ENCODE measurements at places on chromosomes 1 and 21.

GRCh38 chr1:57881639-57882038 is 457.8 kb upstream of the DAB1 start:
- no peak for DNase-seq

- DNase-seq, result no peak
These were observed 274.6 kb upstream of the ESRRG start for GRCh38 chr1:216997831-216998230.

DNA sequence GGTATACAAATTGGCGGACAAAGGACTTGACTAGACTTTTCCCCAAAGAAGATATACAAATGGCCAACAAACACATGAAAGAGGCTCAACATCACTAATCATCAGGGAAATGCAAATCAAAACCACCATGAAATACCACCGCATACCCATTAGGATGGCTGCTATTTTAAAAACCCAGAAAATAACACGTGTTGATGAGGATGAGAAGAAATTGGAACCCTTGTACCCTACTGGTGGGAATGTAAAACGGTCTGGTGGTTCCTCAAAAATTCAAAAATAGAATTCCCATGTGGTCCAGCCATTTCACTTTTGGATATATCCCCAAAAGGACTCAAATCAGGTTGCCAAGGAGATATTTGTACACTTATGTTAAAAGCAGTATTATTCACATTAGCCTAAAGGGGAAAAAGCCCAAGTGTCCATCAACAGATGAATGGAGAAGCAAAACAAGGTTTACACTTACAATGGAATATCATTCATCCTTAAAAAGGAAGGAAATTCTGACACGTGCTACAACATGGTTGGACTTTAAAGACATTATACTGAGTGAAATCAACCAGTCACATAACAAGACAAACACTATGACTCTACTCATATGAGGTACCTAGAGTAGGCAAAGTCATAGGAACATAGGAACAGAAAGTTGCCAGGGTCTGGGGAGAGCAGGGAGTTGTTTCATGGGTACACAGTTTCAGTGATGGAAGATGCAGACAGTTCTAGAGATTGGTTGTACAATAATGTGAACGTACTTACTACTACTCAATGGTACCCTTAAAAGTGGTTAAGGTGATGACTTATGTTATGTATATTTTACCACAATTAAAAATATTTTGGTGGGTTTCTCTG is 17.0 kb downstream of the CD34 start:
- DNase-seq, result no peak

- DNase-seq, result no peak
These were observed 21.0 kb downstream of the HSPA13 start for GRCh38 chr21:14361958-14362357.

- DNase-seq, result no peak
These were observed 449.9 kb downstream of the NUF2 start for GRCh38 chr1:163771637-163772036.

- no peak for DNase-seq
These were observed 20.6 kb downstream of the SLC2A1 start for GRCh38 chr1:42937836-42938644.

GRCh38 chr1:183234660-183235476 is 48.8 kb downstream of the LAMC2 start:
- DNase-seq, result no peak

DNA sequence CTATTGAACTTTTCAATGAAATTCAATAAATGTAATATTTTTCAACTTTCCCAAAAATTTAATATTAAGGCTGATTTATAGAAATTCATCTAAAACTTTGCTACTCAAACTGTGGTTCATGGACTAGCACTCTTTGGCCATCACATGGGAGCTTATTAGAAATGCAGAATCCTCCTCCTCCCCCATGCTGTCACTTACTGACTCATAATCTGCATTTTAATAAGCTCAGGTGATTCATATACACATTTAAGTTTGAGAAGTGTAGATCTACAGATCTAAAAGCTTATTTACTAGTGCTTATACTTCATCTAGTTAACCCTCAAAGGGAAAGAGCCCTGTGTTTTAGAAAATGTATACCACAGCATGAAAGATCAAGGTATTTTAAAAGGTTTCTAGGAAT is 84.3 kb downstream of the HS2ST1 start:
- no peak for DNase-seq

GRCh38 chr1:64172458-64172983 is 30.9 kb upstream of the UBE2U start:
- DNase-seq, result no peak

DNA sequence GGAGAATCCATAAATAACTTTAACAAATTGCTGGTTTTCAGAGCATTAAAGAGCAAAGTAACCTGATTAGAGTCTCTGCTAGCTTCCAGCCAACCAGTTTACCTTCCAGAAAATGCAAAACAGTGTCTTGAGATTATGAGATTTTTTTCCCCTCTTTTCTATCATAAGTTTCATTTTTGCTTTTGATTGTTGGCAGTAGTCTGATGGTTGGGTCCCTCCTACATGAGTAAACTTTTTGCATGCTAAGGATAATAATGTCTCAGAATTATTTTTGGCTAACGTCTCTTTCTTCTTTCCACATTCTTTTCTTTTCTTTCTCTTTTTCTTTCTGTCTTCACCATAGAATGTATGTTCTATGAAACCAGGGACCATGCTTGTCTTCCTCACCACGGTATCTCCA is 6.3 kb upstream of the ADAMTS5 start:
- DNase-seq, result no peak

- DNase-seq, result peak; percentile 61
These were observed 1.3 kb upstream of the IL19 start for GRCh38 chr1:206769304-206769731.

DNA sequence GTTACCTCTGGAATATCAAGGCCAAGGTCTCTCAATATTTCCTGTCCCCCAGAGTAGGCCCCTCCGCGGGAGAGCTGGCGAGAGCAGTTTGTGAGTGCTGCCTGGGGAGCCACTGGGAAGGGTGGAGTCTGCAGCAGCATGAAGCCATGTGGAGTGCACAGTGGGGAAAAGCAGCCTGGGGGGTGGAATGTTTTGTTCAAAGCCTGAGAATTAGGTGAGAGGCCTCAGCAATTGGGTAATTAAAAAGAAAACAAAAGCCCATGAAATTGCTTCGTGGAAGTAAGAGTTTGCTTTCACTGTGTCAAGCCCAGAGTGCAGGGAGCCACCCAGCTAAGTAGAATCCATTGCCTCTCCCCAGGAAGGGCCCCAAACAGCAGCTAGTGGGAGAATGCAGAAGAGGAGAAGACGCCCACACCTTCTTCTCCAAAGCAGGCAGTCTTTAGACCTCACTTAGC is 30.2 kb upstream of the DISC1 start:
- DNase-seq, result no peak

DNA sequence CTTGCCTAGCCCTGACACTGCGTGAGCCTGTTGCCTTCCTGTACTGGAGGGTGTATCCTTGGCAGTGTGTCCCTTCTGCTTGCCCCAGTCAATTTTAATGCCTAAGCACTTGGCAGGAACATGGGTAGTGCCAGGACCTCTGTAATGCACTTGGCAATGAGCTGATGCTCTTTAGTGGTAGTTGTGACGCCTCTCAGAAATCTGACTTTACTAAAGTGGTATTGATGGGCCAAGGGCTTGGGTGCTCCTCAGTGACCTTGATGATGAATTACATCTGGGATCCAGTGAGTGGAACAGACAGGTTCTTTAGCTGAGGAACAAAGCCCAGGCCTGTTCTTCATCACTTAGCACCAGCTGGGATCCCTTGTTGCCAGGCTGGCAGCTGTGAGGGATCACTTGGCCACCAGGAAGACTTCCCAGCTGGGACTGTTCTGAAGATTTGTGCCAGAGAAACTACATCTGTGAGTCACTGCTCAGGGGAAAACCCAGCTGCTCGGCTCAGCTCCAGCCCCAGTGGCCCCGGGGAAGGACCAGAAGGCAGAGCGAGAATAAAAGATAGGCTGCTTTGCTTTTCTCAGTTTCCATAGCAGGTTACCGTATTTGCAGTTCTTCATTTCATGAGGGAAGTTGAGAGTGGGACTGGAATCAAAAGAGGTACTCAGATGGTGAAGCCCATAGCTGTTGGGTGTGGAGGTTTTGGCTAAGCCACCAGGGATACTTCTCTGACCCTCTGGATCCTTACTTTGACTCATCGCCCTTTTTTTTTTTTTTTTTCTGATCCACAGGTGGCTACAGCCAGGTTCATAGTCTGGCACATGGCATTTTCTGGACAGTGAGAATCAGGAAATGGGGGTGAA is 28.5 kb upstream of the KCNA2 start:
- peak; percentile 85 for DNase-seq

GRCh38 chr1:209417761-209418160 is 165.8 kb upstream of the CAMK1G start:
- no peak for DNase-seq

DNA sequence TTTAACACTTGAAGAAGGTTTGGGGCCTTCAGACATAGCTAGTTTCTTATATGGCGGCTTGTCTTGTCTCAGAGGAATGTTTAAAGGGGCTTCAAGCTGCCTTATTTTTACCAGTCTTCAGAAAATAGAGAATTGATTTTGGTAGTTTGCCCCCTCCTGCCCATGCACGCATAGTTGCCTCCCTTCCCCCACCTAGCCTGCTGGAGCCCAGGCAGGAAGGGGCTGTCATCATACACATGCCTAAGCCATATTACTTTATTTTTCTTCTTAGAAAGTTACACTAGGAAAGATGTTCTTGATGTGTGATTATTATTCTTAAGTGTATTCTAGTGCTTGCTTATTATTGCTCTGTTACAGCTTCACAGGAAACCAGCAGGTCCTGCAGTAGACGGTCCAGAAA is 18.3 kb downstream of the PBX1 start:
- DNase-seq, result no peak

GRCh38 chr1:23514111-23514679 is 16.8 kb downstream of the E2F2 start:
- DNase-seq, result no peak

DNA sequence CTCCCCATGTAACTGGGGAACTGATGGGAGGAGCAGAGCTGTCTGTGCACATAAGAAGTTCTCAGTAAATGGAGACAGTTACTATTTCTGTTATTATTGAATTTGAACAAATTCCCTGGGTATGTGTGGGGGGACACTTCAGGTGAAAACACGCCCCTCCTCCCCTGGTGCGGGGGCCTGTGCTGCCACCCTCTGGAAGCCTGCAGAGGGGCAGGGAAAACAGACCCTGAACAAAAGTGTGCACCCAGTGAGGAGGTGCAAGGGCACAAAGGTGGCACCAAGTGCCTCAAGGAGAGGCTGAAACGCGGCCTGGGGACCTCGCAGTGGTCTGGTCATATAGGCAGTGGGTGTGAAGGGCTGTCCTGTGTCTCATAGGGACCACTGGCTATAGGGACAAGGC is 18.2 kb upstream of the NADK start:
- no peak for DNase-seq

DNA sequence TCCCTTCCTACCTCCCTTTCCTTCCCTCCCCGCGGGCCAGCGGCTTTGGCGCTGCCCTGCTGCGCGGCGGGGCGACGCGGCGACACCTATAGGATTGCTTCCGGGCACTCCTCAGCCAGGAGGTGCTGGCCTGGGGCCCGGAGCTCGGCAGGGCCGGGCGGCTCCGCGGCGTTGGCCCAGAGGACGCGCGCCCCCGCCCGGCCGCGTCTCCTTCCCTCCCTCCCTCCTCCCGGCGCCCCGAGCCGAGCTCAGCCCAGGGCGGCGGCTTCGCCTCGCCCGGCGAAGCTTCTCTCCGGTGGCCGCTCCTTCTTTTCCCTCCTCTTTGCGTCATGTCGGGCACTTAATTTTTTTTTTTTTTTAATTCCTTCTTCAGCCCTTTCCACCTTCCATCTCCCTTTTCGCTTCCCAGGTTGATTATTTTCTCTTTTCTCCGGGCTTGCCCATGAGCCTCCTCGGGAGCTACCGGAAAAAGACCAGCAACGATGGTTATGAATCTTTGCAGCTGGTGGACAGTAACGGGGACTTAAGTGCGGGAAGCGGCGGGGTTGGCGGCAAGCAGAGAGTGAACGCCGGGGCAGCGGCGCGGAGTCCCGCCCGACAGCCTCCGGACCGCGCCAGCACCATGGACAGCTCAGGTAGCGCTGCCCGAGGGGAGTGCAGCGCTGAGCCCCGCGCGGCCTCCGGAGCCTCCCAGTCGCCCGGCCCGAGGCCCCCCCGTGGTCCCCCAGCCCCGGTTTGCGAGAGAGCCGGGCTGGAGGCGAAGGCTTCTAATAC is at the start of gene DNAJC6:
Gene DNAJC6, plus strand, starts transcription at position 240 of the 774 bp plus-strand sequence. Its CDS starts 203 bp downstream, at position 443.
- peak; percentile 64 for DNase-seq

DNA sequence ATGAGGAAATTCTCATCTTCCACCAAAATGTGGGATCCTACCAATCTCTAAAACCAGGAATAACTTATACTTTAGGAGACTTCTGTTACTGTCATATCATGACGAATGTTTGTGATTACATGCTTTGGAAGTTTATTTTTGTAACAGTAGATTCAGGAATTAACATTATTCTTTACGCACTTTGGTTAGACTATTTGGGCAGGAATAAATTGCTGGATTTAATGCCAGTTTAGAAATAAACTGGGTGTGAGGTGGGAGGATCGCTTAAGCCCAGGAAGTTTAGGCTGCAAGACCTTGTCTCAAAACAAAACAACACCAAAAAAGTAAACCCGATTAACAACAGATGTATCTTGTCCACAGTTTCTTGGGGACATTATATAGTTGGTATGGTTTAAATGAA is 52.1 kb downstream of the MIGA1 start:
- DNase-seq, result no peak

DNA sequence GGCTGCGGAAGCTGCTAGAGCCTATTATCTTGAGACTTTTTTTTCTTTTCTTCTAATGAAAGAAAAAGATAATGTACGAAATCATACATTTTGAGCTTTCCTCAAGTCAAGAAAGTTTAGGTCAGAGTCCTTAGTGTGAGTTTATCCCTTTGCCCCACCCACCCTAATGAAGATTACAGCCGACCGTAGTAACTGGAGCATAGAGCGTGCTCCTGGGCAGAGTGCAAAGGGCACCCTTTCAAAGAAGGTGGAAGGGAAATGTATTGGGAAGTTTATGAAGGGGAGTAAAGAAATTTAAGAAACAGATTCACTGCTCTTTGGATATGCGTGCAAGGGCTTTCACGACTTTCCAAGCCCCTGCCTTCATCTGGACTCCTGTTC is 17.2 kb downstream of the GNG12 start:
- DNase-seq, result no peak

- peak; percentile 53 for DNase-seq
These were observed 86.2 kb downstream of the SLC66A1 start for GRCh38 chr1:19398309-19398760.

DNA sequence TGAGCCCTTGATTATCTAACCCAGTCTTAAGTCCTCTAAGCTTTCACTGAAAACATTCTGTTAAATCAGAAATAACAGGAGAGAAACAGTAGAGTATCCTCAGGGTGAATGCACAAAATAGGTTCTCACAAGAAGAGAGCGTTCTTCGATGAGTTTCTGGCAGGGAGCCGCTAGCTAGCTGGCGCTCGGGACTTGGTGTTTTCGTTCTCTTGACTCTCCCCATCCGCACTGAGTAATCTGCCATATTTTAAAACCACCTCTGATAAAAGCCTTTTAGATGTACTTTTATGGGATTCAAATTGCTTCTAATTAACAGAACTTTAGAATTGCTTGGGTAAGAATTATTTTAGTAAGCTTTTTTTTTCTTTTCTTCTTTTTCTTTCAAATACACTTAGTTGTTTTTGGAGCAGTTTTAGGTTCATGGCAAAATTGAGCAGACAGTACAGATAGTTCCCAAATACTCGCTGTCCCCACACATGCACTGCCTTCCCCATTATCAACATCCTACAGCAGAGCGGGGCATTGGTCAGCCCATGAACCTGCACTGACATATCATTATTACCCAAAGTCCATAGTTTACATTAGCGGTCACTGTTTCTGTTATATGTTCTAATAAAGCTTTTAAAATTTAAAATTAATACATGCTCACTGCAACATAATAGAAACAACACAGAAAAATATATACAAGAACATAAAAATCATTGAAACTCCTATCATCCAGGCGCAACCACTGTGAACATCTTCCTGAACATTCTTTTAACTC is 35.4 kb downstream of the PRDM2 start:
- no peak for DNase-seq
